ENCODE measurements at places on chromosomes 12 and 14.

DNA sequence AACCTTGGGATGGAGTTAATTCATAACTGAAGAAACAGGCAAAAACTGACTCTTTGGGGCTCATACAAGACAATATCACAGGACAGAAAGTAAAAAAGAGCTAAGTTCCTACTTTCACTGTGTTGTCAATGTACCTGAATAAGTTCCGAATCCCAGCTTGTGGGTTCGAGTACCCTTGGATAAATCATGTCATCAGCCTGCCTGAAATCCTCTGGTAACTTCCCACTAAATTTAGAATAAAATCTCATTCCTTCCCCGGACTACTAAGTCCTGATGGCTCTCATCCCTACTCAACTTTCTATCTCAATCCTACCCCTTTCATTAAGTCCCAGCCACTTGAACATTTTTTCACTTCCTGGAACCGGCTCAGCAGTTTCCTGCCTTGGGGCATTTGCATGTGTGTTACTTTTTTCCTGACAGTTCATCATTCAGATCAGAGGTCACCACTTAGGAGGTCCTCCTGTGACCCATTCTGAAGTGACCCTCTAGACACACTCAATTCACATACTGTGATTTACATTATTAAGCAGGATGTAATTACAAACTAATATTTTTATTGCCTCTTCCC is 12.7 kb downstream of the ERP29 start:
- DNase-seq = peak; percentile 26

DNA sequence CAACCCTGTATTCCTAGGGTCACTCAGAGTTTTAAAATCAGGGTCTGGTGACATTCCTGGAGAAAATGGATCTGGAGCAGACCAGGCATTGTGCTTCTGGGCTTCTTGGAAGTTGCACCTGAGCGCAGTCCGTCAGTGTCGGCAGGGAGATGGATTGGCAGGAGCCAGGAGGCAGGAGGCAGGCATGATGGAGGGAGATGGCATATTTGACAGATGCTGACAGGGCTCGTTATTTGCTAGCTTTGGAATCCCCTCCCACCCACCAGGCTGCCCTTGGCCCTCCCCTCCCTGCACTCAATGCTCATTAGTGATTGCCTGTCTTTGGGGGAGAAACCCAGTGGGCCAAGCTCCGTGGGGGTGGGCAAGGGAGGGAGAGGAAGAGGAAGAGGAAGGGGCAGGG is 4.7 kb downstream of the CISTR start:
- DNase-seq = no peak

DNA sequence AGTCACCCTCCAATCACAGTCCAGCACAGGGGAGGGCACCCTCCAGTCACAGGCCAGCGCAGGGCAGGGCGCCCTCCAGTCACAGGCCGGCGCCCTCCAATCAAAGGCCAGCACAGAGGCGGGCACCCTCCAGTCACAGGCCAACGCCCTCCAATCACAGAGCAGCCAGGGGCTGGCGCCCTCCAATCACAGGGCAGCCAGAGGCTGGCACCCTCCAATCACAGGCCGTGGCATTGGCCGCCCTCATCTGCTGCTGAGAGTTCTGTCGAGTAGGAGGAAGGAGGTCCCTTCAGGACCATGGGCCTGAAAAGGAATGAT is 26.6 kb downstream of the DDX51 start:
- no peak for DNase-seq

DNA sequence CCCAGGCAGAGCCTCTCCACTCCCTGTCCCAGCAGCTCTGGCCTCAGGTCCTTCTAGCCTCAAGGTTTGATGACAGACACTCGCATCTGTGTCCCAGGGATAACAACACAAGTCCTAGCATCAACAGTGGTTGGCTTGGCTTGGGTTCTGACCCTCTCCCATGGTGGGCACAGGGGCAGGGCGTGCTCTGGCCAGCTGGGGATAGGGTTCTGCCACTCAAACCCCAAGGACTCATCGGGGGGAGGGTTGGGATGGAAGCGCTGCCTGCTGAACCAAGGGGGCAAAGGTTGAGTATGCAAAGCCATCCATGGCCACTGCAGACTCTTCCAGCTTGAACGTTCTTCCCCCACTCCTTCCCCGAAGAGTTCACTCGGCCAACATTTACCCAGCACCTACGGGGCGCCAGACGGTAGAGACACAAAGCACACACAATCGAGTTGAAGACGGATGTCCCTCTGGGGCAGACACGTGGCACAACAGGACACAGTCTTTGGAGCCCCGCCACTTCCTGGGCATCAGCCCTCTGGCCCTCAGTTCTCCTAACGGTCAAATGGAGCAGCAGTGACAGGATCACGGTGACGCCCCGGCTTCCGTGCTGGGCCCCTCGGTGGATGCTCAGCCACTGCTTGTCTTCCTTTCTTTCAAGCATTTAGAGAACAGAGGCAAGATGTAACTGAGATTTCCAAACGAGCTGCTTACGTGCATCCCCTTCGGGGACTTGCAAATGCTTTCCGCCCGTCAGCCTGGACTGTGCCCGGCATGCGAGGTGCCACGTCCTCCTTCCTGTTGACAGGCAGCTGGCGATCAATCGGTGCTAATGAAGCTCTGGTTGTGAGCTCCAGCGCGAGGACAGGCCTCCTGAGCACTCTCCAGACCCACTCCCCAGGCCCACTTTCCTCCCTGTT is 42.6 kb downstream of the DLK1 start:
- DNase-seq = no peak
